ENCODE measurements at places on chromosomes 1 and 21. TPM values are rescaled to one million over a fixed set of nuclear protein-coding genes. Genes with fewer than 3 reads are reported as not detected.
A peak's percentile ranks its signal among the peaks of the same experiment; 100 is the strongest.

- no peak for DNase-seq
Observed at GRCh38 chr1:240496941-240497340, 115.0 kb downstream of the GREM2 start.

- DNase-seq = no peak
Observed at GRCh38 chr1:17802164-17802563, 47.0 kb downstream of the ACTL8 start.

DNA sequence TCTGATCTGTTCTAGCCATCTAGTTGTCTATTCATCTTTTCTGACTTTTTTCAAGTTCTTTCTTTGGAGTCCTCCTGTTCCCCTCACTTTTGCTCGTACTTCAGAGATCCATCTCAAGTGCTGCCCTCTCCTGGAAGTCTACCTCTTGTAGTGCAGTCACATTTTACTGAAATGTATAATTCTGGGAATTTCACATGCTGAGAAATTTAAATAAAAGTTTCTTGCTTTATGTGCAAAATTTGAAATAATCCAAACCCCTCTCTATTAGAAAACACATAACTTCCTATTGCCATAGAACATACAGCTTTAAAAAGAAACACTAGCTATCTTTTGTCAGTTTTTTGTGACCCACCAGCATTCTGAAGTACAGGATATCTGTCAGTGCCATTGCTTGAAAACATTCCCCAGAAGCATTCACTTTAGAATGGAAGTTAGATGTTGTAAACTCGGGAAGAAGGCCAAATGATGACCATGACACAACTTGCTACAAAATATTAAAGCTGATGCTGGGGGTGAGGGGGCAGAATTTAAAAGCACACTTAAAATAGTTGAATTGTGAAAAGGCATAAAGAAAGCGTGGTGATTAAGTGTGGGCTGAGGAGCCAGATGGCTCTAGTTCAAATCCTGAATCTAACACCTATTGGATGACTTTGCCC lies 22.0 kb downstream of the RLF start:
- no peak for DNase-seq

DNA sequence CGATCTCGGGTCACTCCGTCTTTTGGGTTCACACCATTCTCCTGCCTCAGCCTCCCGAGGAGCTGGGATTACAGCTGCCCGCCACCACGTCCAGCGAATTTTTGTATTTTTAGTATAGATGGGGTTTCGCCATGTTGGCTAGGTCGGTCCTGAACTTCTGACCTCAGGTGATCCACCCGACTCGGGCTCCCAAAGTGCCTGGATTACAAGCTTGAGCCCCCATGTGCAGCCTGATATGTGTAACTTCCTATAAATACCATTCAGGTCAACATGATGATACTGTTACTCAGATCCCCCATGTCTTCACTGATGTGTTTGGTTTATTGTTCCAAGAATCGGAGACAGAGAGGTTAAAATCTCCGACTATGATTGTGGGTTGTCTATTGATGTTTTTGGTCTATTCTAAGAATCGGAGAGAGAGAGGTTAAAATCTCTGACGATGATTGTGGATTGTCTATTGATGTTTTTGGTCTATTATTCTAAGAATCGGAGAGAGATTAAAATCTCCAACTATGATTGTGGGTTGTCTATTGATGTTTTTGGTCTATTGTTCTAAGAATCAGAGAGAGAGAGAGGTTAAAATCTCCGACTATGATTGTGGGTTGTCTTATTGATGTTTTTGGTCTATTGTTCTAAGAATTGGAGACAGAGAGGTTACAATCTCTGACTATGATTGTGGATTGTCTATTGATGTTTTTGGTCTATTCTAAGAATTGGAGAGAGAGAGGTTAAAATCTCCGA lies 17.0 kb downstream of the C1orf159 start:
- peak; percentile 53 for DNase-seq

DNA sequence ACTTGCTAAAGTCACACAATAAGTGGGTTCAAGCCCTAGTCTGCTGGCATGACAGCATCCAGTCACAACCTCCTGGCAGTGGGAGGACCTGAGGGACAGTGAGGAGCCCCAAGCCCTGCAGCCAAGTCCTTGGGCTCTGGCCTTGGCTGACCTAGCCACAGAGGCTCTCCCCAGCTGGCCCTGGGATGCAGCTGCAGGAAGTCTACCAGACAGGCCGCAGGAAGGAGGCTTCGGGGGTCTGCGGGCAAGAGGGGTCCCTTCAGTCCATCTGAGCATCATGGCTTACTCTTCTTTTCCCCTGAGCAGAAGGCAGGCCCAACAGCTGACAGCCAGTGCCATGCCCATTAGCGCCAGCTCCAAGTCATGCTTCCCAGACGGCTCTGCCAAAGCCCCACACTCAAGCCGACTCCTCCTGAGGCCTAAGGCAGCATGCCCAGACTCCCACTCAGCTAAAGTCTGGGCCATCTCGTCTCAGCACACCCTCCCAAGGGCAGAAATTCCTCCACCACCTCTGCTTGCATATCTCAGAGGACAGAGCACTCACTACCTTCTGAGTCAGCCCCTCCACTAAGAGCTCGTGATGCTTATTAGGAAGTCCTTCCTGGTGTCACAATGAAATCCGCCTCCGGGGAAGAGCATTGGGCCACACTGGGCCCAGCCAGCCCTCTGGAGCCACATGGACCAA lies 20.1 kb downstream of the SLC1A7 start:
- peak; percentile 82 for DNase-seq

PCBP3 gene
- 0.99 TPM for total RNA-seq

COL11A1 gene
- total RNA-seq = 0.46 TPM

Data from lower leg skin (tissue), 4 donors.